Umbilical cord (tissue), 2 donors: ENCODE measurements at places on chromosomes 6 and 20. TPM values are rescaled to one million over a fixed set of nuclear protein-coding genes. Genes with fewer than 3 reads are reported as not detected.

- no peak for DNase-seq
These were observed 108.6 kb upstream of the MRPS10 start for GRCh38 chr6:42326248-42326647.

Gene MAS1
- total RNA-seq = 1.7 TPM

Gene CITED2
- 122 TPM for total RNA-seq

DNA sequence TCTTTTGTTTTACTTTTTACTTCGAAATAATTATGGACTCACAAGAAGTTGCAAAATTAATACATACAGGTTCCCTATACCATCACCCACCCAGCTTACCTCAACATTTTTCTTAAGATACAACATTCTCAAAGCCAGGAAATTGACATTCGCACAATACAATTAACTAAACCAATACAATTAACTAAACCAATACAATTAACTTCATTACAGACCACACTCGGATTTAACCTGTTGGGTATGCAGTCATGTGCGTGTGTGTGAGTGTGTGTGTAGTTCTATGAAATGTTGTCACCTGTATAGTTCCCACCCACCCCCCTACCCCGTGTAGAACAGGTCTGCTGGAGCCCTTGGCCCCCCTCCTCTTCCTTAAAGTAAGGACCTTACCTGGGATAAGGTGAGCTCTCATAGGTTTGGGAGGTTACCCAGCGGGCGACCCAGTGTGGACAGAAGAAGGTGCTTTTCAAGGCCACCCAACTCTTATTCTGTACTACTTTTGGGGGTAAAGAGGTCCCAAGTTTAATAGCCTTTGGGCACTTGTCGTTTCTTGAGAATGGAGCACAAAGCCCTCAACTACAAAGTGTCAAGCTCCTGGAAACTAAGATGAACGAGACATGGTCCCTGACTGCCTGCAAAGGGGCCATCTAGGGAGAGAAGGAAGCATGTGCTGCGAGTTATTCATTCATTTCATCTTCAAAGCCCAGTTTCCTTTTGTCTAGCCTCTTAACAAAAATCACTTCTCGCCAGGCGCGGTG, 544 bp upstream of the STK38 start:
- DNase-seq = no peak

- DNase-seq = no peak
These were observed 1.1 kb downstream of the GNL1 start for GRCh38 chr6:30554962-30555815.
